ENCODE measurements at places on chromosomes 3 and 15.
A peak's percentile ranks its signal among the peaks of the same experiment; 100 is the strongest.

GRCh38 chr3:46576-46975, 150.0 kb upstream of the CHL1 start:
- no peak for DNase-seq

DNA sequence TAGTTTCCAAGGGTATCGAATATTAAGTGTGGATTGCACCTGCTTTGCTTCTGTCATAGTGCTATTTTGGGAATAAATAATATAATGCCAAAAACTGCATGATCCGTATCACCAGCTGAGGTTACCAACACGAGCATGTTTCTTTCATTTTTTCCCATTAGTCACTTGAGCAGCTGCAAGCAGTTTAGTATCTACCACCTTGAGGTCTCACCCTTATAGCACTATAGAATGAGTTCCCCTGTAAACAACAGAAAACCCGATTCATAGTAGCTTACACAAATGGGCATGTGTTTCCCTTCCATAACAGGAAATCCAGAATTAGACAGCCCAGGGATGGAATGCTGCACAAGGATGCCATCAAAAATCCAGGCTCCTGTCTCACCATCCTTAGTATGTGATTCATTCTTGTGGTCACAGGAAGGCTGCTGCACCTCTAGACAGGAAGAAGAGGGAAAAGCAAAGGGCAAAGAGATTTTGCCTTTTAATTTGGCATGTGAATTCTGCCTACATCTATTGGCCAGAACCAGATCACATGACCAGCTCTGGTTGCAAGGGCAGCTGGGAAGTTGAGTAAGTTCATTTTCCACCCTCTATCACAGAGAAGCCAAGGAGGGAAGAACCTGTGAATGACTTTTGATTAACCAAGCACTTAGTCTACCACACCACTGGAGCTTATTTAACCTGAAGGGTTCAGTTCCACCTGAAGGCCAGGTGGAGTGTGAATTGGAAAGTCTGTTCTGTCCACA, 91.3 kb upstream of the SLC25A36 start:
- DNase-seq: no peak

GRCh38 chr3:62361824-62362223, 11.5 kb downstream of the FEZF2 start:
- no peak for DNase-seq

- no peak for DNase-seq
These were observed 50.8 kb downstream of the KLF15 start for GRCh38 chr3:126306397-126306796.

- peak; percentile 7 for DNase-seq
These were observed 876 bp downstream of the PLSCR1 start for GRCh38 chr3:146543461-146544001.

DNA sequence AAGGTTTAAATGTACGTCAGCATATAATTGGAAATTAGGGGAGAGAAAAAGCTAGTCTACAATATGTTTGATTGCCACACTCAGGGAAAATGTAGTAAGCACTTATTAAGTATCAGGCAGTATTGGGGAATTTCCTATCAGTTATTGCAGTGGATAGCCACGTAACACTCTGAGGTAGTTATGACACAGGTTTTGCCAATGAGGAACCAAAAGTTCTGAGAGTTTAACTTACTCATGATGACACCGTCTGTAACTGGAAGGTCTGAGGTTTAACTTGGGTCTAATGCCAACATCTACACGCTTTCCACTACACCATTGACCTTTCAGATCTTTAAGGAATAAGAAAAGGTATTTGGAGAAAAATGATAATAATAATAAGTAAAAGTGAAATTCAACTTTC, 89.5 kb downstream of the ZMAT3 start:
- no peak for DNase-seq

DNA sequence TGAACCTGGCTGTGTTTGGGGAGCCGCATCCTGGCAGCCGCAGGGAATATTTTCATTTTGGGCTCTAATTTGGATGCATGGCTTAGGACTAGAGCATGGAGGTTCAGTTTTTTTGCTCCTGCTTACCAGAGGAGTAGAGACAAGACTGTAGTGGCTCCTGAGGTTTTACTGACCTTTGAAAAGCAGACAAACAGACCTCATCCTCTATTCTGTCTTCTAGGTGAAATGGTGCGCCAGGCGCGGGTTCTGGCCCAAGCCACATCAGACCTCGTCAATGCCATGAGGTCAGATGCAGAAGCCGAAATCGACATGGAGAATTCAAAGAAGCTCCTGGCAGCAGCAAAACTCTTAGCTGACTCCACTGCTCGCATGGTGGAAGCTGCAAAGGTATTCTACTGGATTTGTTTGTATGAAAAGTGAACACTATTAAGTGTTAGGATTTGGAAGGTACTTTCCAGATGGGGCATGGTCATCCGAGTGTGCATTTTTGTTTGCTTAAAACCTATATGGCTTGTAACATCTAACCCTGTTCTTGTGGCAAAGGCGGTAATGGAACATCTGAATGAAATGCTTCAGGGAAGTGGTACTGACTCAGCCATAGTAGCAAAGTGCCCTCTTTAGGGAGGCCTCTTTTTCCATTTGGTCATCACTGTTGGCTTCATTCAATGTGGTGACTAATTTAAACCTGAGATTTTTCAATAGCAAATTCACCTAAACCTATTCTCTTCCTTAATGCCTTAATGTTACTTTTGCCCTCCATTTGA, 330.7 kb upstream of the TPM1 start:
- no peak for DNase-seq

- no peak for DNase-seq
These were observed 88.7 kb downstream of the ARIH1 start for GRCh38 chr15:72562878-72563277.

- DNase-seq: no peak
These were observed 42.4 kb upstream of the RHO start for GRCh38 chr3:129485721-129486663.

- no peak for DNase-seq
These were observed 20.2 kb upstream of the CFAP44 start for GRCh38 chr3:113461488-113461887.

DNA sequence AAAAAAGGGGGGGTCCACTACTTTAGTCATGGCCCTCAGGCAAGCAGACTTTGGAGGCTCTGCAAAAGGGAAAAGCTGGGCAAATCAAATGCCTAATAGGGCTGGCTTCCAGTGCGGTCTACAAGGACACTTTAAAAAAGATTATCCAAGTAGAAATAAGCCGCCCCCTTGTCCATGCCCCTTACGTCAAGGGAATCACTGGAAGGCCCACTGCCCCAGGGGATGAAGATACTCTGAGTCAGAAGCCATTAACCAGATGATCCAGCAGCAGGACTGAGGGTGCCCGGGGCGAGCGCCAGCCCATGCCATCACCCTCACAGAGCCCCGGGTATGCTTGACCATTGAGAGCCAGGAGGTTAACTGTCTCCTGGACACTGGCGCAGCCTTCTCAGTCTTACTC, 15.3 kb downstream of the ZMAT3 start:
- no peak for DNase-seq

DNA sequence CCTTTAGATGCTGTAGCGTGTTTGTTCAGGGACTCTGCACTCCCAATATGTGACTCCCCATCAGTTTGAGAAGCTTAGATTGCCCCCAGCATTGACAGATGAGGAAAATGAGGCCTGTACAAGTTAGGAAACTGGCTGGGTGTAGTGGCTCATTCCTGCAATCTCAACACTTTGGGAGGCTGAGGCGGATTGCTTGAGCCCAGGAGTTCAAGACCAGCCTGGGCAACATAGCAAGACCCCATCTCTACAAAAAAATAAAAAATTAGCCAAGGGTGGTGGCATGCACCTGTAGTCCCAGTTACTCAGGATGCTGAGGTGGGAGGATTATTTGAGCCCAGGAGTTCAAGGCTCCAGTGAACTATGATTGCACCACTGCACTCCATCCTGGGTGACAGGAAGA, 14.0 kb upstream of the PTPN23 start:
- no peak for DNase-seq

DNA sequence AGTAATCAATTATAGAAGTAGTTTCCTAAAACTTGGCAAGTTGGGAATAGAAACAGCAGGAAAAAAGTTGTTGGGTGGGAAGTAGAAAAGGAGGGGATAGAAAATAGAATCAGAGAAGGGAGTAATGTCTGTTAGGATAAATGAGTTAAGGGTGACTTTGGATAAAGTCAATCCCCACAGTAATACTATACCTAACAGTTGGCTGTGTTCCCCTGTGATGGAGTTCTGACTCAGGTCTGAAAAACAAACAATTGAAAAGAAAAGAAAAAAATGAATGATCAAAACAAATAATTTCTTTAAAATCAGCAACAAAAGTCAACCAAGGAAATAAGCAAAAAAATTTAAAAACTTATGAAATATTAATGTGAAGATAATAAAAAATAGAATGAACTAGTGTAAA, 50.3 kb downstream of the EMC4 start:
- DNase-seq: no peak

DNA sequence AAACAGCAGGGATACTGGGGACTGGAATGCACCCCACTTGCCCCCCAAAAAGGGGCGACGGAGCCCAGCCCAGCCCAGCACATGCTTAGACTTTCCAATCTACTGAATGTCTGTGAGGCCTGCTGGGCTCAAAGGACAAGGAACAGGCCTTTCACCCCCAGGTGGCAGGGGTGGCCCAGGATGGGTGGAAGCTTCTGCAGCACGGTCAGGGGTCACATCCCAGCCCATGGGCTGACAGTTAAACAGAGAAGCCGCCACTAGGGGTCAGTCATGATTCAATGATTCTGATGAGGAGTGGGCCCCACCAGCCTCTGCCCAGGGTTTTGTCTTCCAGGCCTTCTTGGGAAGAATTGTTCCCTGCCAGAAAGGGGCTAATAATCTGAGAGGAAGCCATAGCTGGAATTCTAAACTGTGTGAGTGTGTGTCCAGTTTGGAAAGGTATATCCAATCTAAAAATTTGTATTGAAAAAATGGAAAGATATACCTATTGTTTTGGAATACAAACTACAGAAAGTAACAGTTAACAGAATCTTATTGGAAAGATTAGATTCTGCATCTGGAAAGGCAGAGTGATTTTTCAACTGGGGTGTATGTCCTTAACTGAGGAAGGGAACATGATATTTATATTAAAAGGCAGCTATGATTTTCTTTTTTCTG, 2.2 kb downstream of the CHRNB4 start:
- DNase-seq: peak; percentile 93

- no peak for DNase-seq
These were observed 158.2 kb upstream of the CHRM5 start for GRCh38 chr15:33810073-33810595.

DNA sequence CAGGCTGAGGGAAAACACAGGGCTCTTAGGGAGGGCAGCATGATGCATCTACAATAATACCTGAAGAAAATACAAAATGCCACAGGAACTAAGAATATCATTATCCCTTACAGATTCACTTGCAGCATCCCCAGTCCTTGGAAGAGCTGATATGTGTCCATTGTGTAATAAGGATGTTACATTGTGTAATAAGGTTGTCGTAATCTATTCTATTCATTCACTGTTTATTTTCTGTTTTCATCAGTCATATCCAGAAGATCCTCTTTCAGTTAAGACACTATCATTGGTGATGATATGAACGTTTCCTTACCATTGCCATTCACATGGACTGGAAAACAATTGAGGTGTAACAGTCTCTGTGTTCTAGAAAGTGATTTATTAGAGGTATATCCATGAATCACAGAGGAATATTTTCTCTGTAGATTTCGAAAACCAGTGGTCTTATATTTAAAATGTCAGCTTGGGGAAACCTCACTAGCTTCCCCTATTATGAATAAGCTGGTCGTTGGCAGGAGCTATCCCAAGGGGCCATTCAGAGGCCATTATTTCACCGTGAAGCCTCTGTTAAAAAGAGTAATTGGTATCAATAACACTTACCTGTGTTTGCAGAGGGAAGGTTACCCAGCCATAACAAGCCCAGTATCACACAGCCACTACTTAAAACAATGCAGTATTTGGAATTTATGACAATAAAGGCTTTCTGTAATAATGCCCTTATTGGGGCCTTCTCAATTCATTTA, 241.1 kb downstream of the ZNF385D start:
- DNase-seq: no peak

DNA sequence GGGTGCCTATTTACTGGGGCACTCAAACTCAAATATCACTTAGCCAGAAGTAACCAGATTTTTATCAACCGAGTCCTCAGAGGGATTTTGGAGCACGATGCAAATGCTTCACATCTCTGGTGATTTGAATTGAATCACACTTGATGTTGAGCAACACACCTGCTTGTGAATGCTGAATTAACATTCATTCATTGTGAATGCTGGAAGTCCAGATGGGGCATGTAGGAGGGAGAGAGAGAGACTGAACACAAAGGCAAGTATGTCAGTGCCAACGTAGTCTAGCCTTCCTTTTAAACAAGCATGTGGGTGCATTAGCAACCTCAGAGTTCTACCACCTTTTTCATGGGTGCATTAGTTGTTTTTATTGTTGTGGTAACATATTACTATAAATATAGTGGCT, 156.2 kb downstream of the ADAMTSL3 start:
- DNase-seq: no peak

GRCh38 chr3:25155652-25156471, 272.2 kb upstream of the RARB start:
- DNase-seq: no peak

DNA sequence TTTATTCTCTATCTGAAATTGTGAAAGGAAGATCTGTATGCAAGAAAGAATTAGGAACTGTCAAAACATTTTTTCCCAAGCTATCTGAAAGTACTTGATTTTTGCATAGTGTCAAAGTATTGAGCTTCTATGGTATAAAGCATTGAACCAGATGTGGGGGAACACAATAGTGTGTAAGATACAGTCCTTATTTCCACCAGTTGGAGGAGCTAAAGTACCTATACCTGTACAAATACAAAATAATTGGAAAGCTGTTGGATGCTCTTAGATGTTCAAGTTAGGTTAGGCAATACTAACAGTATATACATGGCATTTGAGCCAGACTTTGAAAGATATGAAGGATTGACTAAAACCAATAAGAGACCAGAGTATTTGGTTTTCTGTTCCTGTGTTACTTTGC, 148.4 kb downstream of the B3GALNT1 start:
- DNase-seq: no peak

DNA sequence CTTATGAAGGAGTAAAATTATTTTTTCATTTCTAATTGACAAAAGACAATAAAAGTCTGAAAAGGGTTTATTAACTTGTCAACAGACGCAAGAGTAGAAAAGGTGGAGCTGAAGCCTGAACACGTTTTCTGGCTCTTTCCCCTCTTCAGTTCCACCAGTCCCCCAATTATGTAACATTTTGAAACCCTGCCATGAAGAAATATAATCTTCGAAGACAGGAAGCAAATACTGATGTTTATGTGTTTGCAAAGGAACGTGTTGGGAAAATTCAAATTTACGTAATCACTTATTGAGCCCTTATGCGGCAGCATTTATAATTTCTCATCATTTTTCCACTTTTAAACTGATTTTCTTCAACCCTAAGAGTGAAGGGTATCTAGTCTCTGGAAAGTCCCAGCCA, 767 bp downstream of the AP3S2 start:
- DNase-seq: no peak

GRCh38 chr15:60400944-60401343, 3.2 kb upstream of the ANXA2 start:
- DNase-seq: no peak

DNA sequence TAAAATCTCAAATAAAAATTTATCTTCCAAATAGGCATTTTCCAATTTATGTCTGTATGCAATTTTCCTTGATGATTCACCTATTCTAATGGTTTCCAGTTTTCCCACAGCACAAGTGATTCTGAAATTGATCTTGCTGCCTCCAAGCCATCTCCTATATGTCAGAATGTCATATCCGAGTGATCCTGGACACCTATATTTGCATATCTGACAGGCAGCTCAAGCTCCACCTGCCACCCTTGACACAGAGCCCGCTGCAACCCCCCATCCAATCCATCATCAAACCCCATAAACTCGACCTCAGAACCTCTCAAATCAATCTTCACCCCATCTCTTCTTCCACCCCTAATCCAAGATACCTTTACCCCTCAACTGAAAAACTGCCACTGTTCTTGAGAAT, 579.5 kb downstream of the EPHB1 start:
- DNase-seq: no peak

All from A549 (cell line).